ENCODE measurements at places on chromosomes 12 and 14.

DNA sequence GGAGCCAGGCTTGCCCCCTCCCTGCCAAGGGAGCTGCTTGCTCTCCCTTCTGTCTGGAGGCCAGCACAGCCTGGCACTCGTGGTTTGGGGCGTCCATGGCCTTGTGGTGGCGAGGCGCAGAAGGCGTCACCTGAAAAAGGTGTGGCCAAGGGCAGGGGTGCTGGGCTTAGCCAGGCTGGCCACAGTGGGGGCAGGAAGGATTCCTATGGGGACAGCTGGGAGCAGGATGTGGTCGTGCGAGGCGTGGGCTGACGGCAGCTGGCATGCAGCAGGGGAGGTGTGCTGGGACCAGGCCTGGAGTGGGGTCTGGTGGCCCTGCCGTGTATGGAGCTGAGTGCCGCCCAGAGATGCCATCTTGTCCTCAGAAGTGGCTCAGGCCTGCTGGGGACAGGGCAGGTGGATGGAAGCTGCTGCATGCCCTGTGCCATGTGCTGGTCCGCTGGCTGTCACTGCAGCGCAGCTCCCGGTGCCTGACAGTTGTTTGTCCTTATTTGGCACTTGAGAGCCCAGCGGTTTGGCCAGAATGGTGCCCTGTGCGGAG lies 30.0 kb downstream of the SH2B3 start:
- no peak for DNase-seq

- no peak for DNase-seq
Measured at GRCh38 chr12:100553936-100554335, 19.5 kb upstream of the GAS2L3 start.

- no peak for DNase-seq
Measured at GRCh38 chr12:12975322-12976077, 23.5 kb upstream of the GPRC5D start.

- DNase-seq = no peak
Measured at GRCh38 chr12:106378788-106379187, 21.2 kb downstream of the POLR3B start.

DNA sequence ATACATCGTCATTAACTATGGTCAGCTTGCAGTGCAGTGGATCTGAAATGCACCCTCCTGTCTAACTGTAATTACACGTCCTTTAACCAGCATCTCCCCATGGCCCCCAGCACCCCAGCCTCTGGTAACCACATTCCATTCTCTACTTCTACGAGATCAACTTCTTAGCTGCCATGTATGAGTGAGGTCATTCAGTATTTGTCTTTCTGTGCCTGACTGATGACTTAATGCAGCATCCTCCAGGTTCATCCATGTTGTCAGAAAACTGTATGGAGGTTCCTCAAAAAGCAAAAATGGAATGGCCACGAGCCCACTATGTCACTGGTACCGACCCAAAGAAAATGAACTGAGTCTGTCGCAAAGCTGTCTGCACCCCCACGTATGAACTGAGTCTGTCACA lies 107.3 kb downstream of the RIMBP2 start:
- no peak for DNase-seq

DNA sequence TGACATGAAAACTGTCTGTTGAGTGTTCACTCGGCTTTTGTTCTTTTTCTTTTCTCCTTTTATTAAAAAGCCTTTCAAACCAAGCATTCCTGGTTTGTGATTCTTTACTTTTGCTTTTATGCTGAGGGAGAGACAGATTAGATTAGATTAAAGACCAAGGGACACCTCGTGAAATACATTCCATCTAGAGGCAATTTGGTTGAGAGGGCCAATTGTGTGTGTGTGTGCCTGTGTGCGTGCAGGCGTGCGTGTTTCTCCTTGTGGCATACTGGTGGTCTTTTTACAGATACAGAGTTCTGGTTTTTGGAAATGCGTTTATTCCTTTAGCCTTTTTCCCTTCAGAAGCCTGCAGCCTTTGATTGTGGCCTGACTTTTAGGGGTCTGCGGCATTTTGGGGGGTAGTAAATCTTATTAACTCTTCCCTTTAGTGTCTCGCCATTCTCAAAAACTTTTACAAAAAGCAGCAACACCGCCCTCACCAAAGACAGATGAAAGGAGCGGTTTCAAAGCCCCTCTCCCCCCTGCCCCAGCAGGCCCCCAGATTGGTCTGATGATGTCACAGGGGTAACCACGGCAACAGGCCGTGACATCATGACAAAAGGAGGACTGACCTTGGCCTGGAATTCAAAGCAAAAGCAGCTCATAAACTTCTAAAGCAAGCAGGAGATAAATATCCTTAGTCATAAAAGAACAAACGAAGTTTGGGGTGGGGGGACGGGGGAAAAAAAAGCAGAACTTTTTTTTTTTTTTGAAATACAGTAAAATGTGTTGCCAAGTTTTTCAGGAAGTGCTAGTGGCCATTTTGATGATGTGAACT lies 84.1 kb upstream of the TBX3 start:
- no peak for DNase-seq

GRCh38 chr12:68620519-68621471 lies 10.1 kb downstream of the RAP1B start:
- no peak for DNase-seq

- DNase-seq = no peak
Measured at GRCh38 chr14:80930836-80931389, 10.6 kb downstream of the CEP128 start.

DNA sequence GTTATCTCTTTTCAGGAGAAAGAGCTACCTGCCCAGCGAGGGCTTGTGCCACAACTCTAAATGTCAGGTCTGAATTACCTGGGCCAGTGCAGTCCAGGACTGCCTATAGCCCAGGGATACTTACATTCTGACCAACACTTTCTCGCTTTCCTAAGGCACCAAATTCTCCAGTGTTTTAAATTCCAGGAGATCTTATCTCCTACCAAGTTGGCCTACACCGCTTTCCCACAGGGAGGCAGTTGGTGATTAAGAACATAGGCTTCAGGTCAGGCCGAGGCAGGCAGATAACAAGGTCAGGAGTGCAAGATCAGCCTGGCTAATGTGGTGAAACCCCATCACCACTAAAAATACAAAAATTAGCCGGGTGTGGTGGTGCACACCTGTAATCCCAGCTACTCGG lies 41.1 kb downstream of the RPS29 start:
- DNase-seq = no peak

- DNase-seq = no peak
Measured at GRCh38 chr14:69680297-69680696, 68.9 kb downstream of the SUSD6 start.

DNA sequence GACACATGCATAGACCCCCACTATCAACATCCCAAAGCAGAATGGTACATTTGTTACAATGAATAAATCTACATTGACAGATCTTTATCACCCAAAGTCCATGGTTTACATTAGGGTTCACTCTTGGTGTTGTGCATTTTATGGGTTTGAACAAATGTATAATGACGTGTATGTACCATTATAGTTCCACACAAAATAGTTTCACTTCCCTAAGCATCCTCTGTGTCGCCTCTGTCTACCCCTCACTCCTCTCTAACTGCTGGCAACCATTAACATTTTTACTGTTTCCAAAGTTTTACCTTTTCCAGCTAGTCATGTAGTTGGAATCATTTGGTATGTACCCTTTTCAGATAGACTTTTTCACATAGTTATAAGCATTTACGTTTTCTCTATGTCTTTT lies 69.5 kb upstream of the LMO3 start:
- no peak for DNase-seq

DNA sequence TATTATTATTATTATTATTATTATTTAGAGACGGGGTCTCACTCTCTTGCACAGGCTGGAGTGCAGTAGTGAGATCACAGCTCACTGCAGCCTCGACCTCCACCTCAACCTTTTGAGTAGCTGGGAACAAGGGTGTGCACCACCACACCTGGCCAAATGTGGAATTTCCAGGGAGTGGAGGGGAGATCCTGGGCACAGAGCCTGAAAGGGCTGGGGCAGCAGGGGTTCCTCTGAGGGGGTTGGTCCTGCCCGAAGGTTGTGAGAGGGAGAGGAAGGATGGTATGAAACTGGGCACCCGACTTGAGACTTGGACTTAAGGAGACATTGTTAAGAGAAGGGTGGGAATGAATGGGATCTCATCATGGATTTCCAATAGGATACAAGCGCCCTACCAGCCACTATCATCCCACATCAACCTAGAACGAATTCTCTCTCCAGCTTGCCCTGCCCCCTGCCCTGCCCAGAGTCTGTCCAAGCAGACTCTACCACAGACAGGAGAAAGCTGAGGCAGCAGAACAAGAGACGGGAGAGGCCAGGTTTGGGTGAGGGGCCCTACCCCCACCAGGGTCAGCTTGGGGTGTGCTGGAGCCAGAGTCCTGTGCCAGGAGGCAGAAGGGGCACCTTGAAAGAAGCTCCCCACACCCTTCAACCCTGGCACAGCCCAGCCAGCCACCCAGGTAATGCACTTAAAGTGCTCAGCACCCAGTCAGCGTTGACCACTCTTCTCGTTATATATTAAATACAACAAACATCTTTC lies 2.4 kb upstream of the DYNC1H1 start:
- DNase-seq = no peak

DNA sequence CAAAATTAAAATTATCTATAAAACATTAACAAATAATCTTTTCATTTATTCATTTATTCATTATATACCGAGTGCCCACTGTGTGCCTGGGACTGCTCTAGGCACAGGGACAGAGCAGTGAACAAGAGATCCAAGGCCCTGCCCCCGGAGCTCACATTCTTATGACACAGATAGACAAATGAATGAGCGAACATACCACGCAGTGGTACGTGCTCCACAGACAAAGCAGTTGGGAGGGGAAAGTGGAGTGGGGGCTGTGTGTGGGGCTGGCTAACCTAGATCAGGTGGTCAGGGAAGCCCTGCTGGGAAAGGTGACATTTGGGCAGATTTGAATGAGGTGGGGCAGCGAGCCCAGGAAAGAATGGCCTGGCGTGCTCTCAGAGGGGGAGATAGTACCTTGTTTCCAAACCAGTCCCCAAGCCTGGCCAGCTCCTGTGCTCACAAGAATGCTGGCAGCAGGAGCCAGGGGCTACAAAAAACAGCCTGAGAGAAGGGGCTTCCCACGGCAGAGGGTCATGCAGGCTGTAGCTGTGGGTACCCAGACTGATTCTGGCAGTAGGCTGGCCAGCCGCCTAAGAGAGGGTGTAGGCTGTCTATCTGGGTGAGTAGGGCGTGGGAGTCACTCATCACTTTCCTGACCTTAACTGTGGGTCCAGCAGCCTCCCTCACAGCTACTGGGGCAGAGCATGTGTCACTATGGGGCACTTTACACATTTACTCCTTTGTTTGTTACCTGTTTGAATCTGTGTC lies 57.8 kb upstream of the ACTN1 start:
- no peak for DNase-seq

DNA sequence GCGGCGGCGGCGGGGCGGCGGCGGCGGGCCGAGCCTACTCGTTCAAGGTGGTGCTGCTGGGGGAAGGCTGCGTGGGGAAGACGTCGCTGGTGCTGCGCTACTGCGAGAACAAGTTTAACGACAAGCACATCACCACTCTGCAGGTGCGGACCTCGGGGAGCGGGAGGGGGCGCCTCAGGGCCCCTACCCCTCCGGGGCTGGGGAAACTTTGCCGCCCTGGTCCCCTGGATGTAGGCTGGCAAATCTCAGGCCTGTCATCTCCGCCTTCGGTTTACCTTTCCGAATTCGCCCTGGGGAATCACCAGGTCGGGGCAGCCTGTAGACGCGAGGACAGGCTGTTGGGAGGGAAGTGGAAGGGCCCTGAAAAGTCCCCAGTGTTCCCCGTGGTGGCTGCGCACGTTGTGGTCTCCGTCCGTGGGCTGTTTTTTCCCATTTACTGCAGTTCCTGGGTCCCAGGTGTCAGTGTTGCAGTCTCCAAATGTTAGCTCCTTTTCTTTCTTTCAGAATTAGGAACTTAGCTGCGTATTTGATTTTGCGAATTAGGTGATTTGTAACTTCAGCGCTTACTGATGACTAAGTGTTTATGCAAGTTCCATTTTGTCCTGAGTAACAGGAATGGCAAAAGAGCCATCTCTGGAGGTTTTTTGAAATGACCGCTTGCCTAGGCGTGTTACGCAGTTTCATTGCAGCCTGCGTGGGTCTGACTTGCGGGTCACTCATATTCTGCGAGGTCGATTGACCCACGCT lies 656 bp downstream of the RAB21 start:
- no peak for DNase-seq

DNA sequence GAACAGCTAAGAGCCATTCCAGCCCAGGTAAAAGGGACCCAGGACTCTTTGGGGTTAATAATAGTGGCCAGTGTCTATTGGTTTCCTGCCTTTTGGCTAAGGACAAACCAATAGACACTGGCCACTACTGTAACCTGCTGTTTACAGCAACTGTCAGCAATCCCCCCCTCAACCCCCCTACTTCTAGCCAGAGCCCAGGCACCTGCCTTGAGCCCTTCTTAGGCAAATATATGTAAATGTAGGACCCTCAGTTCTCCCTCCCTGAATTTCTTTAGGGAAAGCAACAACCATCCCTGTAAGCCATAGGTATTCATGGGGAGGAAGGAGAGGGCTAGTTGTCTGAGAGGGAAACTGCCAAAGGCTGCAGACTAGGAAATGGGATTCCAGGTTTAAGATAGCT lies 22.3 kb downstream of the HOXC4 start:
- DNase-seq = no peak

DNA sequence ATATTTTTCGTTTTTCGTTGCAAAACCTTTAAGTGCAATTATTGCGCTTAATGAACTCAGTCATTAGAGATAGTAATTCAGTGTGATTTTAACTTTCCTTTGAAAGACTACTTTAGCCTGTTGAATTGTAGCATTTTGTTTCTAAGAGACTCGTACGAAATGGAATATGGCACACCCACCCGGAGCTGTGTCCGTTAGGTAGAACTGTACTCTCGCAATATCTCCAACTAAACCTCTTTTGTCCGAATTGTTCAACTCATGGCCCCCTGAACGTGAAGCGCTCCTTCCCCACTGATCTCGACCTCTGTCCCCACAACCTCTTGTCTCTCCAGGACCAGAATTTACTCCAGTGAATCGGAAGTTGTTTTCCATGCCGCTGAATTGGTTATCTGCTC lies 800 bp downstream of the PCNX4 start:
- DNase-seq = no peak

DNA sequence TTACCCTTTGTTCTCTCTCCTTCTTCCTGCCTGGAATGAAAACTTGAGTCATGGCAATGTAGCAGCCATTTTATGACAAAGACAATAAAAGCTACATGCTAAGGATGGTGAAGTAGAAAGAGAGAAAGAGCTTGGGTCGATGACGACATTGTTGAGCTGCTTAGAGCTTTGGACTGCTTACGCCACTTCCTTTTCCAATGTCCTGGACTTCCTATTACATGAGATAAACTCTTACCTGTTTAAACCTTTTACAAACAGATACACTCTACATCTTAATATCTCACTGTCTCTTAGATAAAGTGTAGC lies 70.1 kb downstream of the PEBP1 start:
- no peak for DNase-seq

GRCh38 chr14:101604935-101605780 lies 43.9 kb downstream of the DIO3 start:
- no peak for DNase-seq

- DNase-seq = no peak
Measured at GRCh38 chr12:9951026-9951675, 19.0 kb upstream of the CLEC2A start.

Measured in NCI-H1436 treated with DMSO at 0.1 percent for 48 hours (cell line).